Adipocyte (in vitro differentiated cells): ENCODE measurements at places on chromosomes 4 and X.

DNA sequence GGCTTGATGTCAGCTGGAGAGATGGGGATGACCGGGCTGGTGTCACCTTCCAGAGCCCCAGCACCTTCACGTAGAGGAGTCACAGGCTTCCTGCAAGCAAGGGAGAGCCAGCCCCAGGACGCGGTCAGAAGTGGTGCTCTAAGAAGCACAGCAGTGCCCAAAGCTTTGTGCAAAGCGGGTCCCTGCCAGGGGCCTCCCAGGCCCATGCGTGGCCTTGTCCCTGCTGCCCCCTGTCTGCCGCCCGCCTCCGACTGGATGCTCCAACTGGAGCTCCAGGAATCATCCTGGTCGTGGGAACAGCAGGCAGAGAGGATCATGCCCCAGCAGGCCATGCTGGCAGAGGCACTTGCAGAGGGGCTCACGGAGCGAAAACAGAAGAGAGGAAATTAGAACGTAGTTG lies 40.1 kb upstream of the LRPAP1 start:
- DNase-seq, result no peak

GRCh38 chrX:29471829-29472228 lies 743.5 kb upstream of the MAGEB2 start:
- DNase-seq, result no peak

GRCh38 chrX:95063554-95063953 lies 1389.5 kb downstream of the FAM133A start:
- DNase-seq, result peak; percentile 37

- peak; percentile 67 for DNase-seq
These were observed 671 bp downstream of the SLC7A11 start for GRCh38 chr4:138241281-138242075.

DNA sequence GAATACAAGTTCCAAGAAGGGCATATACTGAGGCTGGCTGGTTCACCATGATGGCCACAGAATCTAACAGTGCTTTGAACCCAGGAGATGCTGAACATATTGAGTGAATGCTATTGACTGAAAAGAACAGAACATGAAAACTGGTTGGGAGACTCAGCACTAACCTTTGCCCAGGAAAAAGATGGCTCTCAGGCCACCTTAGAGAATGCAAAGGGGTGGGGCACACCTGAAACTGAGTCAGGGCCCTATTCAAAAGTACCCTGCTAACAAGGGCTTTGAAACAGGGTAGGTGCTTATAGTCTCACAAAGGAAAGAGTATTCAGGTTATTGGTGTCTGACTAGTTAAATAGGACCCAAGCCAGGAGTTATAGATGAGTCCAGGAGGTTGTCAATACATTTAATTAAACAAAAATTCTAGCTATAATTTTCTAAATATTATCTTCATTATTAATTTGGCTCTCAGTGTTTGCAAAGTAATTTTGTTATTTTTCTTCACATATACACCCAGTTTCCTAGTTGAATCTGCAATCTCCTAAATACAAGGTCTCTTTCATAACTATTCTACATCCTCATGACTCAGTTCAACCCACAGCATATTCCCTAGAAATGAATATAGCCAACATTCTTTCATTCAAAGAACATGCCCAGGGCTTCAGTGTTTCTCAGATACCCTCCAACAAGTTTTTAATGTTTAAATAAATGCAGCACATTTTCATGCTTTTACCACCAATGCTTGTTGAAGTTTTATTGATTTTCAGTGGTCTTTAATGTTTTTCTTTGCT lies 144.2 kb upstream of the RAPGEF2 start:
- no peak for DNase-seq

DNA sequence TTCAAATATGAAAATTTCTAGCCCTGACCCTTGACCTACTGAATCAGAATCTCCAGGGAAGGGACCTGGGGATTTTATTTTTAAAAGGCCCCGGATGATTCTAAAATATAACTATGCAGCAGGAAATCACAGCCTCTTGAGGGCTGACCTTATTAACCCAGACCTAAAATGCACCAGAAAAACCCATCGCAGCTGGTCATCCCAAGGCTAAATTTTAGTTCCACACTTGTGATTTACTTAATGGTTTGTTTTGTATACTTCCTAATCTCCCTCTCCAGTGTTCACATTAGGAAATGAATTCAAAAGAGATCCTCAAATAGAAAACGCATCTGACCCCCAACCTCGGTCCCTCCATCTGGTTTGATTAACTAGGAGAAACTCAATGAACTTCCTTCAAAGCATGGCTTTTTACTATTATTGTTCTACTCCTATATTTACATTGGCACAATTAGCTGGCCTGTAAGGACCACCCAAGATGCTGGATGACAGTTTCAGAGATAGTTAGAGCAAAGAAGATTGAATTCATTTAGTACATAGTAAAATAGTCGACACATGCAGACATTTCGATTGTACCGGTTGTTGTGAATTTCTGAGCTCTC lies 147.8 kb upstream of the MED14 start:
- DNase-seq, result no peak

- DNase-seq, result no peak
These were observed 51.4 kb upstream of the LSM6 start for GRCh38 chr4:146124023-146124680.
